ENCODE measurements at places on chromosomes 6 and 20.

DNA sequence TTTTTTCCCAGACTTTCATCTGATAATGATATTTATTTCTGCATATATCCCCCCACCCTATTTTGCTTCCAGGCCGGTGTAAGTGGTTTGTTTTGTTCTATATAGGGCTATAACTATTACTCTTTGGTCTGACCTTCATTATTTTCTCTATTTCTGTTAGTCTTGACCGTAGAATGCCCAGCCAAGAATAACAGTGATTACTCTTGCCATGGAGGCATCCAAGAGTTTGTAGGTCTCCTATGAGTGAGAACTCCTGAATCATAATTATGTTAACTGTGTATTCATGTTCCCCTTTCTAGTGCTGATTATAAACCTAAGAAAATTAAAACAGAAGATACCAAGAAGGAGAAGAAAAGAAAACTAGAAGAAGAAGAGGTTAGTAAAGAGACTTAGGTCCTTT, 52.2 kb downstream of the TOP1 start:
- DNase-seq = no peak

- no peak for DNase-seq
Measured at GRCh38 chr6:131858765-131859415, 51.1 kb downstream of the ENPP1 start.

GRCh38 chr6:26311385-26312095, 53.5 kb upstream of the BTN3A2 start:
- DNase-seq = peak; percentile 65

- DNase-seq = no peak
Measured at GRCh38 chr6:150881911-150882481, 16.5 kb downstream of the MTHFD1L start.

DNA sequence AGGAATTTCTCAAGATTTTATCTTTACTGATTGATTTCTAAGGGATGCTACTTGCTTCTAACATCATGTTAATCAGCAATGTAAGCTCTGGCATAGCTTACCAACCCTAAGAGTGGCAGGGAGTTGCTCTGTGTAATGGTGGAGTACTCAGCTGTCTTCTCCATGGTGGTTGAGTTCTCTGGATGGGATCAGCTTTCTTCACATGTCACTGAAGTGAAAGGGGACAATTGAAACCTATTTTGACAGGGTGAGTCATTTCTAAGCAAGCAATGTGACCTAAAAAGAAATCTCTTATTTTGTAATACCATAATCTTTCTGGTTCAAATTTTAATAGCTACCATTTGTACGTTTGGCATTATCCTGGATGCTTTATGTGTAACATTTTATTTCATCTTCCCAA, 430.4 kb downstream of the GJA1 start:
- DNase-seq = no peak

- no peak for DNase-seq
Measured at GRCh38 chr6:111609827-111610526, 4.3 kb upstream of the TRAF3IP2 start.

All from stimulated activated CD4-positive, alpha-beta T cell treated with anti-CD3 and anti-CD28 coated beads, Interleukin-1b, Interleukin-23, amount 100 ng/mL, for 48 hours (primary cell).